ENCODE measurements at places on chromosomes 2 and 18.

DNA sequence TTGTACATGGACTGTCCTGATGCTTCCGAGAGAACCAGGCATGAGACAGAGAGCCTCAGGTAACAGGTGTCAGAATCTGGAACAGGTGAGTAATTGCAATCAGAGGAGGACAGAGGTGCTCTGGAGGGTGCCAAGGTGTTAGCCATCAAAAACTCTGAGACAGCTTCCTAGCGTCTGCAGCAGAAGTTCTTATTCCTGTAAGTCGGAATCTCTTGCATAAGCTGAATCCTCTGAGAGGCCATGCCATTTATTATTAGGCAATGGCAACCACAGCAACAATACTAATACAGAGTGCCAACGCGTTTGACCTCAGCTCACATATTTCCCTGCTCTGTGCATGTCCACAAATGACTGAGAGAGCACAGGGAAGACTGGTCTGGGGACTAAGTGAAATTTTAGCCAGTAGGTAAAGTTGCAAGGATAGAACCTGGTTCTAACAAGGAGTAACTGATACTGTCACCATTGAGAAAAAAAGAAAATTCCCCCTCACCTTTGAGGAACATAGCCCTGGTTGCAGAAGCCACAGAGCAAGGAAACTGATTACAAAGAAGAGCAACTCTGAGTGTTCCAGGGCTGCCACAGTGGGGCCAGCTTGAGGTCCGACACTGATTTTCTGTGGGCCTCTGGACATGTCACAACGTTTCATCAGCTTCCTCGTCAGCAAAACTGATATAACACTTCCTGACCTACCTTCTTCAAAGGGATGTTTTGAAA, 55.1 kb upstream of the ACSL3 start:
- DNase-seq, result no peak

- DNase-seq, result no peak
Measured at GRCh38 chr2:104340162-104340561, 513.8 kb upstream of the POU3F3 start.

- DNase-seq, result no peak
Measured at GRCh38 chr2:165584126-165584654, 114.7 kb downstream of the CSRNP3 start.

DNA sequence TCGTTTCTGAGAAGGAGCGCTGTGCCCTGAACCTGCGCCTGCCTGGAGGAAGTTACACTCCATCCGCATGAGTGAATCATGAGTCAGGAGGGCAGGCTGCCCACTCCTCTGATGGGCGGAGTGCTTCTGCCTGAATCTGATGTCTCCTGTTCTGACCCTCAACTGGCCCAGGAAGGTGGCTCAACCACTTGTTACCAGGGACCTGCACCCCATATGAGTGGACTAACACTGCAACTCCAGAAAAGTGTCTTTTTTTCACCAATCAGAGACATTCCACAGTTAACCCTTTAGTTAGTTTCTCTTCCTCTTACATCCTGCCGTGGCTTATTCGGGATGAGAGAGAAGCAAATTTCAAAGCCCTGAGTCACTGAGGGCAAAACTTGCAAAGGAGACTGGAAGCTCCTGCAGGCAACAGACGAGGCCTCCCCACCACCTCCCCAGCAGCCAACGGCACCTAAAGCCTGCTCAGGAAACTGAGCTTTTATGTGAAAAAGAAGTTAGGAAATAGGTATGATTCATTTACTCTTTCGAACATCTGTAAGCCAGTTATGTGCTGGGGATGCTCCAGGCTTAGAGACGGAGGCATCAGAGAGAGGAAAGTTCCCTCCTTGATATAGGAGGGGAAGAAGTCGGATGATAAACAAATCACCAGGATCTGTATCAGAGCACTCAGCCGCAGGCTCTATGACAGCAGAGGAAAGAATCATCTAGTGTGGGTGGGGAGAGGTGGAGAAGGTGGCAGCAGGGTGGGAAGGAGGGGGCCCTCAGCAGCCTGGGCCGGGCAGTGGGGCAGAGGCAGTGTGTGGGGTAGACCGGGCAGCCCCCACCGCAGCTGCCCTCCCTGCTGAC, 30.9 kb downstream of the MBP start:
- DNase-seq, result peak; percentile 47

DNA sequence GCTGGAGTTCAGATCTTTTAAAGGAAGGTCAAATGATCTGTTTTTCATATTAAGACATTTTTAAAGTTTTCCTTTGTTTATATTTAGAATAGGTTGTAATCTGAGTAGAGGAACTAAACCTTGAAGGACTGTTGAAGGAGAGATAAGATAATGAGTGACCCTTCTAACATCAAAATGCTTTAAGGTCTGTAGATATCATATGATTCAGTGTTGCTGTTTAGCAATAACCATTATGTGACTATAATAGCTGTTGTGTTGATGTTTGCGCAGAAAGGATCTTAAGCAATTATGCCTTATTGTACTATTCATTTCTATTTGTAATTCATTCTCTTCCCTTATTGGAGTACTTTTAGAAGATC, 60.0 kb downstream of the SLC16A14 start:
- DNase-seq, result no peak

DNA sequence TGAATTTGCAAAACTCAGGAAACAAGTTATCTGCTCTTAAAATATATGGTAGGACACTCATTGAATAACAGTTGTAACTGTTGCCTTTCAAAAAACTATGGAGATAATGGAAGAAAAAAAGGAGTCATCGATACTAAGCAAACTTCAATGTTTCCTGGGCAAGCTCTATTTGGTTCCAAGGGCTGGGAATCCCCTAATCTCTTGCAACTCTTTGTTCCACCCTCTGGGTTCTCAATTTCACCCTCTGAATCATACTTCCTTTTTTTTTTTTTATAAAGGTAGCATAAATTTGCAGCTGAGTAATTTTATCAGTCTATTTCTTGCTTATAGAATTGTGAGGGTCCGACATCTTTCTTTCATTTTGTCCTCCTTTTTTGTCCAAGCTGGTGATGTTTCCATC, 36.7 kb downstream of the SLC9A4 start:
- no peak for DNase-seq

- no peak for DNase-seq
Measured at GRCh38 chr2:76640905-76641304, 881.3 kb downstream of the LRRTM4 start.

DNA sequence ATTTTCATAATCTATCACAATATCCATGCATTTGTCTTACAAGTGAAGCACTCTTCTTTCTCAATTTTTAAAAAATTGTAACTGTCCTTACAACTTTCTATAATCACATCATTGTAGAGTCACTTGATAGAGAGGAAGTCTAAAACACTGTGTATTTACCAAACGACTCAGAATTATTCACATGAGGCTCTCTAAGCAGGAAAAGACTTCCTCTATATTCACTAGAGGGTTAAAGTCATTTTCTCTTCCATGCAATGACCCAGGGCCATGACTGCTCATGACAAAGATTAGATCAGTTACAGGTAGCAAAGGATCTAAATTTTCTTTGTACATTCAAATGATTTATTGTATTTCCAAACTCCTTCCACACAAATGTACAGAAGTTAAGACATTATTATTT, 9.0 kb upstream of the SLC1A4 start:
- DNase-seq, result no peak

DNA sequence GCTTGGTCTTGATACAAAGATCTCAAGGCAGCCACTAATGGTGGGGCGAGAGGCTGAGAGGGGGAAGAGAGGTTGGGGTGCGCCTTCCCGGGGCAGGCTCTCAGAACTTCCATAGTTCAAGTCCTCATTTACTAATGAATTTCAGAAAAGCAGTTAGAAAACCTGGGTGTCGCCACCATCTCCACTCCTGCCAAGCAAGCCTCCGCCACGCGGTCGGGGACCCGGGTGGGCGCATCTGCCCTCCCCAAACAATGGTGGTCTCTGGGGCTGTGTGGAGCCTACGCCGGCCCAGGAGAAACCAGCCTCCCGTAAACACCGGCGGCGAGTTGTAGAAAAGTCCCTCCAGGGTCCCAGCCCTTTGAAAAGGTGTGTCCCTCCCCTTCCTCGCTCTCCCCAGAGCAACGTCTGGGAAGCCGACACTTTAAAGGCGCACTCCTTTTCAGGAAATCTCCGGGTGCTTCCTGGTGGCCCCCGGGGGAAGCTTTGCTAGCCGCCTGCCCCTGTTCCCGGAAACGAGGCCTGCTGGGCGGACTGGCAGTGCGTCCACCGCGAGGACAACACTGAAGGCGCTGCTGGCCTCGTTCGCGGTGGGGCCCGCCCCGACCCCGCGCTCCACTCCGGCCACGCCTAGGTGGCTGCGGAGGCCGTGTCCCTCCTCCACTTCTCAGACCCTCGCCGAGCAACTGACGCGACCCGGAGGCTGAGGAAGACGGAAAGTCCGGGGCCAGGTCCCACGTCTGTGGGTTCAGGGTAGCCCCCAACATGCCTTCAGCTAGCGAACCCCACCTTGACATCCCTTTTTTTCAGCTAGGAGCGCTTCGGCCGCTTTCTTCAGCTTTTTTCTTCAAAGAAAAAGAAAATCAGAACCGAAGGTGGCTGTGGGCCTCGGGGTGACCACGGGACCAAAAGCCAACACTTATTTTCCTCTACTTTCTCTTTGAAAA, 16.8 kb downstream of the EVX2 start:
- DNase-seq, result no peak

- DNase-seq, result no peak
Measured at GRCh38 chr2:136055929-136056688, 61.8 kb downstream of the CXCR4 start.

- DNase-seq, result no peak
Measured at GRCh38 chr2:1784986-1785617, 40.8 kb upstream of the PXDN start.

DNA sequence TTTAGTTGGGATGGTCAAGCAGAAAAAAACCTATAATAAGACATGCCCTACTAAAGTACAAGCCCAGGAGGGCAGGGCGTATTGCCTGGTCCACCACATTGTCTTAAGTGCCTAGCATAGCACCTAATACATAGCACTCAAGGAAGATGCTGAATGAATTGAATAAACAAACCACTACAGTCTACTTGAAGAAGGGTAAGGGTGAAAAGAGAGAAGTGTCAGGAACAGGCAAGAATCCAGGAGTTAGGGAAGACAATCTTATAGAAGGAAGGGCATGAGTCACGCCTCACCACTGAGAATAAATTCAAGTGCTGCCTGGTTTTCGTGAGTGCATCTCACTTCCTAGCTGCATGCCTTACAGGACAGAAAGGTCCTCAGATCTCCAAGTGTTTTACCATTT, 13.9 kb downstream of the SLC19A3 start:
- no peak for DNase-seq

DNA sequence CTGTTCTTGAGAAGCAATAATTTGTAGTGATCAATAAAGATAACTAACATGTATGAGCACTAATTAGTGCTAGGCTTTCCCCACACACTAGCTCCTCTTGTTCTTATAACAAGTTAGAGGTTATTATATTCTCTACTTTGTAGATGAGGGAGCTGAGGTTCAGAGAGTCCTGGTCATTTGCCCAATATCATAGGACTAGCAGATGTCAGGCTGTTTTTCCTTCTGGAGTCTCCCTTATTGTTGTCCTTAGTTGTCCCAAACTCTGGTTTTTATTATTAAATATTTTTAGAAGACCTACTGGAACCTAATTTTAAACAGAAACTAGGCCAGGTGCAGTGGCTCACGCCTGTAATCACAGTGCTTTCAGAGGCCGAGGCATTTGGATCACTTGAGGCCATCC, 16.5 kb upstream of the TTC39C start:
- DNase-seq, result no peak

GRCh38 chr2:197130318-197130717, 180.3 kb downstream of the ANKRD44 start:
- peak; percentile 56 for DNase-seq

DNA sequence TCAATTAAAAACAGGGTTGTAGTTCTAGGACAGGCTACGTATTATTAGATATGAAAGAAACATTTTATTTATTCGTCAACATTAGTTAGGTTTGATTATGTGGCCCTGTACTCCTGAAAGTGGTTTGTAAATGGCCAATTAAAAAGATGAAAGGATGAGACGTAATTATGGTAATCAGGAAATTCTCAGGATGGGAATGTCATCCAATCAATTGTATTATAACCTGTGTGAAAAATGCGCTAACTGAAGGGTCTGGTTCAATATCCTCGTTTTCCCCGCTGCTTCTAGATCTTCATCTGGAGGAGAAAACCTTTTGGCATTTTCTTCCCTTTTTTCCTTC, 5.6 kb upstream of the C18orf32 start:
- no peak for DNase-seq

GRCh38 chr2:104388296-104388695, 465.6 kb upstream of the POU3F3 start:
- no peak for DNase-seq

DNA sequence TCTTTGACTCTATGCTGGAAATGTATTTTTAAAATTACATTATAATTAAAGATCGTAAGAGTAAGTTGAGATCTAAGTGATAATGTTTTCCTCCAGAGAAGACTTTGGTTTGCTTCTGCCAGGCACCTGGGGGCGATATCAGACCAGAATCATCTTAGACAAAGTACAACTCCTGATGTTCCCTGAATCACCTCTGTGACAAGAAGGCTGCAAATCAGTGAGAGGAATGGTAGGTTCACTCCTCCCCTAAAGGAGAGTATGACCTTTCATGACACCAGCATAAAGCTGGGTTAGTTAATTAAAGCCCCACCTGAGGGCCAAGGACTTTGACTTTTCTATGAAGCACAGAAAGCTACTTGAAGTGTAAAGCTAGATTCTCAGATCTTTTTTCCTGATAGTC, 114.4 kb upstream of the DTNA start:
- no peak for DNase-seq

DNA sequence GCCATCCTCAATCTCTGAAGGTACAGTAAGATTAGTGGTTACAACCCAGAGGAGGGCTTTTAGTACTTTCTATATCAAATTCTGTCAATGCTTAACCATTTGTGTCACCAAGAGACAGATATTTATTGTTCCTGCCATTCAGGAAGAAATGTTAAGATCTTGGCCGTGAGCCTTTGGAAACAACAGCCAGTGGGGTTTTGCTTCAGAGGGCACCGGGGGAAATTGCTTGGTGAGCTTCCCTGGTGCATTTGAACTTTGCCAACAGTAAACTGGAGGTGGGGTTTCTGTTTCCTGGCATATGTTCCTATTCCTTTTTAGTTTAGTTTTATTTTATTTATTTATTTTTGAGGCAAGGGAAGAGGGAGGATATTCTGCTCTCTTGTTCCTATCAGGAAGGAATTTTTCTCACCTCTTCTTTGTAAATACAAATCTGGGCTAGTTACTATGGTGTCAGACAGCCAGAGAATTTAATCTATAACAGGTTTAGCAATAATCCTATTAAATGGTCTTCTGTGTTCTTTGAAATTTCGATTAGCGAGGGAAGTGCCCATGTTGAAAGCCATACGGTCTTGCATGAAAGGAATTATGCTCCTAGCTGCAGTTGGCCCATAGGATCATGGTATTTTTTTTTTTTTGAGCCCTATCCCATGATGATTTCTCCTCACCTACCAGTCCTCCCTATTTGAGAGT, 95.7 kb downstream of the MAIP1 start:
- no peak for DNase-seq

DNA sequence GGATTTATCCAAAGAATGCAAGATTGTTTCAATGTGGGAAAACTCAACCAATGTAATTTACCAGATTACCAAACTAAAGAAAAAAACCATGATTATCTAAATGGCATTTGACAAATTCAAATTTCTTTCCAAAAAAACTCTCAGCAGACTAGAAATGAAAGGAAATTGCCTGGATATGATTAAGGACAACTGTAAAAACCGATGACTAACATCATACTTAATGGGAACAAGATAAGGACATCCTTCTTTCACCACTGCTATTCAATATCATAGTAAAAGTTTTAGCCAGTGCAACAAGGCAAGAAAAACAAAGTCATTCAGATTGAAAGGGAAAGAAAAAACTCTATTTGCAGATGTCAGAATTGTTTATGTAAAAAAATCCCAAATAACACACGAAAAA, 4.4 kb upstream of the CCDC150 start:
- no peak for DNase-seq

Data from activated CD4-positive, alpha-beta T cell treated with anti-CD3 and anti-CD28 coated beads, Interleukin-2, amount 10 ng/mL, durations not matched to agents 7 days and 5 days (primary cell).